Left renal cortex interstitium (tissue), 4 donors: ENCODE measurements at places on chromosomes 2 and 18. TPM values are rescaled to one million over a fixed set of nuclear protein-coding genes. Genes with fewer than 3 reads are reported as not detected.

The KCNK3 gene
- polyA plus RNA-seq = 1.1 TPM

DNA sequence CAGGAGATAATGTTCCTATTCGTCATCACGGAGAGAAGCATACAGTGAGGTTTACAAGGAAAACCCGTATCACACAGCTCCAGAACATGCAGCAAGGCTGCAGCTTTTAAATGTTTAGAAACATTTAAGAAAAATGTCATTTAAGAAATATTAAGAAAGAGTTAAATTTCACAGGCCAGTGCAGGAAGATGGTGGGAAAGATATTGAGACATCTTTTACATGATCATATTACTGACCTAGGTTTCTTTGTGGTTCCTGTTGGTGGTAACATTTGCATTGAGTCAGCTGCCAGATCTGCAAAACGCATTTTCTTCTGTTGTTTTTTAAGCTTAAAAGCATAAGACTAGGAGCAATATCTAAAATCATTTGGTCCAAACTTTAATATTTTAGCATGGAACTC is 44.9 kb downstream of the CPO start:
- no peak for DNase-seq

The BAZ2B gene
- 87.7 TPM for polyA plus RNA-seq

The CROCC2 gene
- polyA plus RNA-seq = 0.11 TPM

The SLC40A1 gene
- 100 TPM for polyA plus RNA-seq

The HOXD10 gene
- 203 TPM for polyA plus RNA-seq

DNA sequence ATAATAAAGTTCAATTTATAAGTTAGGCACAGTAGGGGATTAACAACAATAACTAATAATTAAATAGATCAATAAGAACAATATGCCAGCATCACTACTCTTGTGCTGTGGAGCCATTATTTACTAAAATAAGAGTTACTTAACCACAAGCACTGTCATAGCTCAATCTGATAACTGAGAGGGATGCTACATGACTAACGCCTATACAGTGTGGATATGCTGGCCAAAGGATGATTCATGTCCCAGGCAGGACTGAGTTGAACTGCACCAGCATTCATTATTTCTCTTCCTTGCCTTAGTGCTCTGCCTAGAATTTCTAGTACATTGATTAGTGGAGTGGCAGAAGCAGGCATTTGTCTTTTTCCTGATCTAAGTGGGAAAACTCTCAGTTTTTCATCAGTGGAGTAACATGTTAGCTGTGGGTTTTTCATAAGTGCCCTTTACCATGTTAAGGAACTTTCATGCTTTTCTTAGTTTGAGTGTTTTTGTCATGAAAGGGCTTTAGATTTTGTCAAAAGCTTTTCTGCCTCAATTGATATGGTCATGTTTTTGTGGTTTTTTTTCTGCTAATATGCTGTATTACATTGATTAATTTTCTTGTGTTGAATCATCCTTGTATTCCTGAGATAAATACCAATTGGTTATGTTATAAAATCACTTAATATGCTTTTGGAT is 21.7 kb downstream of the KIAA1328 start:
- DNase-seq = no peak

- DNase-seq = no peak
Observed at GRCh38 chr18:51649796-51650195, 452.3 kb upstream of the MEX3C start.

- no peak for DNase-seq
Observed at GRCh38 chr2:143397884-143398614, 268.8 kb downstream of the ARHGAP15 start.

The CAPN14 gene
- 0.08 TPM for polyA plus RNA-seq

DNA sequence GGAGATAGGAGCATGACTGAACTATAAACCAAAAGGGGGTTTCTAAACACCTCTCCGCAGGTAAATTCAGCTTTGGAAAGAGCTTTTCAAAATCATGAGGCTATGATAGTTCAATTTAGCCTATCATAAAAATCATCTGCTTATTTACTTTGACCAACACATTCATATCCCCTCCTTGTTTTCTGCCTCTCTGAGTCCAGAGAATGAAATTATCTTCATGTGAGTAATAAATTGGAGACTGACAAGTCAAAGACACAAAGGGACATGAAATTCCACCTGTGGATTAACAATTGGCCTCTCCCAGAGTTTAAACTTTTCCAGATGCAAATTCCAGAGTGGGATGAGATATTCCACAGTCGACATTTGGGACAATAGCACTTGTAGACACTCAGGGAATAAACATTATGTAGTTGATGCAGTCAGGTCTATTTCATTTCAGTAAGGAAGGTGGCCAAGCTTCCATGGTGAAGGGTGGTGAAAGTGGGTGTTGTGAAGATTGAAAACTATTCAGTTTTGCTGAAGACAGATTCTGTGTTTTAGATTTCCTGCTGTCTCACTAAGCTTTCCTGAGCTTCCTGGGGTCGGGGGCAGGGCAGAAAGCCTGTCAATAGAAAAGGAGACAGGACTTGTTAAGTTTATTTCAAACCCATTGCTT is 84.7 kb downstream of the CDC42EP3 start:
- DNase-seq = no peak

- DNase-seq = no peak
Observed at GRCh38 chr18:28147674-28148171, 29.2 kb downstream of the CDH2 start.

- DNase-seq = no peak
Observed at GRCh38 chr2:45816272-45816671, 164.8 kb downstream of the PRKCE start.

DNA sequence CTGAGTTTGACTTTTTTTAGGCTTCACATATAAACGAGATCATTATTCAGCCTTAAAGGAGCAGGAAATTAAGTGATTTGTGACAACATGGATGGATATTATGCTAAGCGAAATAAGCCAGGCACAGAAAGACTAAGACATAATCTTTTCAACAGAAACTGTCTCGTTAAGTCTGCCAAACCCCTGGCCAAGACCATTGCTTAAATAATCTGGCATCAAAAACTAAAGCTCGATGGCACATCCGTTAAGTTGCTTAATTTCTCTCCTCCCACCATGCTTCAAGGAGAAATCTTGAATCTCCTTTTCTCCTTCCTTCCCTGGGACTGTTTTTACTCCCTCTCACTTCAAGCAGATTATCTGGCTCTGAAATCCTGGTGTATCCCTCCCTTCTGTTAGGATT is 140.3 kb downstream of the GALNT14 start:
- no peak for DNase-seq

The SRD5A2 gene
- polyA plus RNA-seq = not detected

The COL3A1 gene
- polyA plus RNA-seq = 802 TPM

GRCh38 chr18:55748227-55748738 is 160.3 kb upstream of the TCF4 start:
- no peak for DNase-seq

DNA sequence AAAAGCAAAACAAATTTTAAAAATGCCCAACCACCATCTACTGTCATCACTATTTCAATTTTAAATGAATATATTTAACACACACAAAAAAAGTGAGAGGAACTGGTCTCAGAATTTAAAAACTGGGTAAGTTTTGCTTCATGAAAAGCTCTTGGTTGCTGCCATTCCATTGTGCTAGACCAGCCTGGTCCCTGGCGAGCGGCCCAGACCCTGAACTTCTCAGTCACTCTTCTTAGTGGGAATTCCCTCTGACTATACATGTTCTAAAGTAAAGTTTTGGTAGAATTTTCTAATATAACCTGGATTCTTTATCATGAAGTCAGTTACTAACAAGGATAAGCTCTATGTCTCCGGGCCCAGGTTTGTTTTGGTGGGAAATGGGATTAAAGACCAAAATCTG is 34.8 kb upstream of the TMEM177 start:
- DNase-seq = no peak

The TEKT4 gene
- polyA plus RNA-seq = 0.26 TPM

The LTBP1 gene
- polyA plus RNA-seq = 65.7 TPM

DNA sequence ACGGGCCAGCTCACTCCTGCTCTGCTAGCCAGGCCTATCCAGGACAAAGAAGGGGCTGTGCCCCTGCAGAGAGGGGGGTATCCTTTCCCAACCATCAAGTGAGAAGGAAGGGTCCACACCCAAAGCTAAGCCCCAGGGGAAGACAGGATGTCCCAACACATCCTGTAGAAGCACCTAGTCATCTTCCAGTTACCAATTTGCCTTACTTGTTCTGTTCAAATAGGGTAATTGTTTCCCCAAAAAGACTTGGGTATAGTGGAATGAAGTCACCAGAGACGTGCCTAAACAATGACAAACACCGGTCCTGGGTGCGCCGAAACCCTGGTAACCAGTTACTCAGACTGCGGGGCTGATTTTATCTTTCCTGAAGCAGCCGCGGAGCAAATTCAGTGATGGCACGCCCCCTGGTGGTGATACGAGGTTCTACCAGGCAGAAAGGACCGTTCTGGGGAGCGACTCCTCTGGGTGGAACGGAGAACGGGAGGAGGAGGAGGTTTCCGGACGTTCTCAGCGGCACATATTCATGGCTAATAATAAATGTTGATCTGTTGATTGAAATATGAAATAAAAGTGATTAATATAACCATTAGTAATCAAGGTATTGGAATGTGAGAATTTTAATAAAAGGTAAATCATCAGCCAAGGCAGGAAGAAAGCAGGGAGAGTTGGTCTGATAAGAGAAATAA is 109.3 kb upstream of the STON1 start:
- no peak for DNase-seq

GRCh38 chr2:195490319-195490718 is 166.7 kb upstream of the SLC39A10 start:
- no peak for DNase-seq

DNA sequence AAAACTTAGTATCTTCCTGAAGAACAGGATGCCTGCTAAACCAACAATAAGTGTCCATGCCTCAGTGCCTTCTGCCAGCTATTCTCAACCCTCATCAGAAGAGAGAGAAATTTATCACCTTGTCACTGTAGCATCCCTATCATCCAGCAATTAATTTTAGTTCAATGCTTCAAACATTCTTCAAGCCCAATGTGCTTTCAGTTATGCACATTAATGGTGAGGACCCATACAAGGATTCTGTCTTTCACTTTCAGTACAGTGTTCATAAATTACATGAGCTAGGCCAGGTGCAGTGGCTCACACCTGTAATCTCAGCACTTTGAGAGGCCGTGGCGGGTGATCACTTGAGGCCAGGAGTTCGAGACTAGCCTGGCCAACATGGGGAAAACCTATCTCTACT is 47.0 kb upstream of the MSH6 start:
- DNase-seq = no peak

- no peak for DNase-seq
Observed at GRCh38 chr2:240236217-240237111, 96.0 kb upstream of the OTOS start.

The SS18 gene
- polyA plus RNA-seq = 92.2 TPM

DNA sequence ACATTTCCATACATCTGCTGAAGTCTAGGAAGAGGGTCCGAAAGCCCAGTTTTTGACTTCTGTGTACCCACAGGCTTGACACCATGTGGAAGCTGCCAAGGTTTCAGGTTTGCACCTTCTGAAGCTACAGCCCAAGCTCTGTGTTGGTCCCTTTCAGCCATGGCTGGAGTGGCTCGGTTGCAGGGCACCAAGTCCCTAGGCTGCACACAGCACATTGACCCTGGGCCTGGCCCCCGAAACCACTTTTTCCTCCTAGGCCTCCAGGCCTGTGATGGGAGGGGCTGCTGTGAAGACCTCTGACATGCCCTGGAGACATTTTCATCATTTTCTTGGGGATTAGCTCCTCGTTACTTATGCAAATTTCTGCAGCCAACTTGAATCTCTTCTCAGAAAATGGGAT is 55.7 kb downstream of the CCDC141 start:
- DNase-seq = no peak

- no peak for DNase-seq
Observed at GRCh38 chr2:233773854-233774253, 4.3 kb upstream of the MROH2A start.

DNA sequence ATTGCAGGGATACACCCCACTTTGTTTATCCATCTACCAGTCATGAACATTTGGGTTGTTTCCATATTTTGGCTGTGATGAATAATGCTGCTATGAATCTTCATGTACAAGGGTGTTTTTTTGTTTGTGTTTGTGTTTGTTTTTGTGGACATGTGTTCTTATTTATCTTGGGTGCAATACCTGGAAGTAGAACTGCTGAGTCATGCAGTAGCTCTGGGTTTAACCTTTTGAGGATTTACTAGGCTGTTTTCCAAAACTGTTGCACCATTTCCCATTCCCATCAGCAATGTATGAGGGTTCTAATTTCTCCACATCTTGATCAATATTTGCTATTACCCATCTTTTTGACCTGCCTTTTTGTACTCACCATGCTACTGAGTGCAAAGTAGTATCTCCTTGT is 140.0 kb upstream of the CYP1B1 start:
- DNase-seq = no peak

- DNase-seq = no peak
Observed at GRCh38 chr2:45178359-45178758, 169.1 kb upstream of the SIX2 start.

The MAP3K20 gene
- 25.8 TPM for polyA plus RNA-seq

The PDCL3 gene
- 39.1 TPM for polyA plus RNA-seq

- no peak for DNase-seq
Observed at GRCh38 chr18:79491081-79491551, 95.4 kb downstream of the NFATC1 start.

DNA sequence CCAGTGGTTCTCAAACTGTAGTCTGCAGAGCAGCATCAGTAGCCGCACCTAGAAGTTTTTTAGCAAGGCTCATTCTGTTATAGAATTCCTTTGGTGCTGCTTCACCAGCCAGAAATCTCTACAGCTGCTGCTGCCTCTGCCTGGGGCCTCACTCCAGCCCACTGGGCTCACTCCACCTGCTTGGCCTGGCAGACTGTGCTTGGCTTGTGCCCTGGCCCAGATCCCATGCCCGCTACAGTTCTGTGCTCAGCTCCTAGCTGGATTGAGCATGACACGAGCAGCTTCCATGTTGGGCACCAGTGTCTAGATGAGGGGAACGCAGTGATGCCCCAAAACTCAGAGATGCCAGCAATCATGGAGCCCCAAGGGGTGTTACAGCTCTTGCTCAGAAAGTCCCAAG is 22.6 kb downstream of the MAPK4 start:
- no peak for DNase-seq

- DNase-seq = no peak
Observed at GRCh38 chr18:34221971-34222306, 2.8 kb downstream of the NOL4 start.

- DNase-seq = no peak
Observed at GRCh38 chr2:239966853-239967552, 58.1 kb downstream of the NDUFA10 start.

The MC5R gene
- 0.64 TPM for polyA plus RNA-seq

DNA sequence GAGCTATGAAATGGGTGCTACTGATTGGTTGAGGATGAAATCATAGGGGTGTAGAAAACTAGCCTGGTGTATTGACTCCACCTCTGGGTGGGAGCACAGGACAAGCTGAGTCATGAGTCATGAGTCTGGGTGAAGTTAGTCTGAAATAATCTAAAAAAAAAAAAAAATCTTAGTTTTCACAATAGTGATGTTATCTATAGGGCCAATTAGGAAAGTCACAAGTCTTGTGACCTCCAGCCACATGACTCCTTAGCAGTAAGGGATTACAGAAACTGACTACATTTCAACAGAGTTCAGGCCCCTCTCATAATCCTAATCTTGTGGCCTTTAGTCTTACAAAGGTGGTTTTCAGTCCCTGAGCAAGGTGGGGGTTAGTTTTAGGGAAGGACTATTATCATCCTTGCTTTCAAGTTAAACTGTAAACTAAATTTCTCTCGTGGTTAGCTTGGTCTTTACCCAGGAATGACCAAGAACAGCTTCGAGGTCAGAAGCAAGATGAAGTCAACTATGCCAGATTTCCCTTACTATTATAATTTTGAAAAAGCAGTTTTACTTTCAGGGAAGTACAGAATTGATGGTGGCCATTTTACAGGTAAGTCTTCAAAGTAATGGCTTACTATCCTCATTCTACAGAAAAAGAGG is 338.0 kb upstream of the GYPC start:
- no peak for DNase-seq

The CAPN13 gene
- 2.4 TPM for polyA plus RNA-seq
